ENCODE measurements at places on chromosomes 4 and X.

DNA sequence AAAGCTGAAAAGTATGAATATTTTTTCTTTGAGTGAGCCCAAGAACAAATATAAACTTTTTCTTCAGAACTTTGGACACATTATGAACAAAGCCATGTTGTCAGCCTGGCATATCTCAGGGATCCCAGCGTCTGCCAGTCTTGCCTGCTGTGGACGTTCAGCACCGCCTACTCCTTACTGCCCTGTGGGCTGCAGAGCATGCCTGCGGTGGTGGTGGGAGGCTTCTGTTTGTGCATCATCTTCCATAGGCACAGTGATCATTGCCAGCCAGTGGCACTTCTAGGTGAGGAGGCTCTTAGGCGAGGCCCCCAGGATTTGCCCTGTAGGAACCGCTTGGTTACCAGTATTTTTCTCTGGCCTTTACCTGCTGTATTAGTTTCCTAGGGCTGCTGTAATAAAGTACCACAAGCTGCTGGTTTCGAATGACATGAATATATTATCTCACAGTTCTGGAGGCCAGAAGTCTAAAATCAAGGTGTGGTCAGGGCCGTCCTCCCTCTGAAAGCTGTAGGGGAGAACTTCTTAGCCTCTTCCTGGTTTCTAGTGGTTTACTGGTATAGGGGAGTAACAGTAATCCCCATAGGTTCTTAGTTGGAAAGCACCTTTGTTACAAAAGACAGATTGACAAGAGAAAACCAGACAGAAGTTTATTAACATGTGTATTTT lies 15.4 kb downstream of the ANXA3 start:
- no peak for DNase-seq

DNA sequence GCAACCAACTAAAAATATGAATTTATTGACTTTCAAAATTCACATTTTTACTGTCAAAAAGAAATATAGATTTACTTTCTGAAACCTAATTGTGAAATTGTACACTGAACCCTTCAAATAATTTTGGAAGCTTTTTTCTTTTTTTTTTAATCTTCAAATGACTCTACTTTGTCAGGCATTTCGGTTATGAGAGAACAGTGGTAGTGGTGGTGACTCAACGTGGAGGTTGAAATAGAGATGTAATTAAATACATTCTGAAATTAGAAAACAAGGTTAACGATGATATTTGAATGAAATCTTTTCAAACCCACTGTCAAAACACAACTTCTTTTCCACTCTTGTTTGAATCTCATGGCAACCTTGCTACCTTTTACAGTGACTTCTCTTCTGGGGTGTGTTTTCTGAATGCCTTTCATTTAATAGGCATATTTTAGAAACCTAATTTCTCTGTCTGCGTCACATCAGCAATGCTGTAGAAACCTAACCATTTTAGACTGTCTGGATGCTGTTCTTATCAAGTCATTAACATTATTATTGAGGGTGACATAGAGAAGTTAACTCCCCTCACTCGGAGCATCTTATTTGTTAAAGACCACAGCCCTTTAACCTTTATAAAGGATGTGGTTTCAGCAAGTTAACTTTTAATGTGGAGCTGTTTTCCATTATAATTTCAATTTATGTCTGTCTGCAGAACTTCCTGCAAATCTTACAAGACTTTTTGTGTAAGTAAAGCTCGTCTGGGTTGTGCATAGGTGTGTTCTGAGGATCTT lies 136.8 kb downstream of the PCDH7 start:
- no peak for DNase-seq

DNA sequence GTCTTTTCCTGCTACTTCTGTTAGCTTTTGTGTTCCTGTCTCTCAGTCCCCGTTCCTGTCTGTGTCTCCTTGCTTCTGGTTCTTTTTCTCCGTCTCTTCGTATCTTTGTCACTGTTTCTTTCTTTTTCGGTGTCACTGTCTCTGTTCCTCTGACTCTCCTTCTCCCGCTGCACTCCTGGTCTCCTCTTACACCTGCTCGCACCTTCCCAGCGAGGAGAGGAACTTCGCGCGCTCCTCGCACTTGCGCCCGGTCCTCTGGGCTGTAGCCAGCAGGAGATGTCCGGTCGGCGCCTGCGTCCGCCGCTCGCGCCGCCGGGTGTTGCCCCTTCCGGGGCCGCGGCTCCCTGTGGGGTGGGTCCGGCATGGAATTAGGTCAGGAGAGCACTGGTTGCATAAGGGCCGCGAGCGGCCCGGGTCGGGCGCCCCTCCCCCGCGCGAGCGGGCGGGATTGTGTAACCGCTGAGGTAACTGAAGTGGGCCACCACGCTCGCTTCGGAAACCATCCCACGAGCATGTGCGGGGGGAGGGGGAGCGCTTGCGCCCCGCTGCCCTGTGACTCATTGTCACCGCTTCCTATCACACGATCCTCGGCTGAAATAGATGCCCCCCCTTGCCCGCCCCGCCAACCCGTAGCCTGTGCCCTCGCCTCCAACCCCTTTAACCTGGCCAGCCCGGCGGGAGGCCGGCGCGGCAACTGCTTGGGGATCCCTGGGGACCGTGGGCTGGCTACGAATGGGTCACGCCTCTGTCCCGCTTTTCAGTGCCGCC lies 1.6 kb downstream of the LONRF3 start:
- DNase-seq, result peak; percentile 16

GRCh38 chrX:77346859-77347258 lies 100.3 kb upstream of the FGF16 start:
- DNase-seq, result no peak

DNA sequence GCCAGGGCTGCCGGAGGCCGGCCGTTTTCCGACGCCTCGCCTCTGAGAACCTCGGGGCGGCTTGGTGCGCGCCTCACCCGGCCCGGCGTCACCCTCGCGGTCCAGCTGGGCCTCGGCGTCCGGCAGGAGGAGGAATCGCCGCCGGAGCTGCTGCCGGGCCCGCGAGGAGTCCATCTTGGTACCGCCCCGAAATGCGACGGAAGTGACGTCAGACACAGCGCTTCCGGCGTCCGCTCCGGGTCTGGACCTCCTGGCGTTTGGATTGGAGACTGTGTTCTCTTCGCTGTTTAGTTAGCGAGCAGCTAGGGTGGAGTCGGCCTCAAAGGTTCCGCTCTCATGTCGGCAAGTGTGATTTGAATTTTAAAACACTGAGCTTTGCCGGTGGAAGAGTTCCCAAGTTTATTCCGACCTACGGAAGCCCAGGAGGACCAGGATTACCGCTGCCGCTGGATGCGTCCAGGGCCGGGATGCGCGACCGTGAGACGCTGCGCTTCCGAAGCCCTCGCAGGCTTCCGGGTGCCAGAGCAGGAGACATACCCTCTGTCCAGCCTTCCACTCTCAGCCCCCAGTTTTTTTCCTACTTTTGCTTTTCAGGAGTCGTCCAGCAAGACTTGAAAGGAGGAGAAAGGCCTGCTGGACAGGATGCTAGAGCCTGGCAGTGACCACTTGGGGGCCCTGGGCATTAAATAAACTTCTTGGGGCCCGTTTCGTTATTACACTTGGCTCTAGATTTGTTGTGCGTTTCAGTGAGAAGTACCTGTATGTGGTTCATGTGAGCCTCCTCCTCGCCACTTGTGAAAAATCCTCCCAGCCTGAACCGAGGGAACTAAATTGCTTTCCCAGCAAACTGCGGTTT lies at the start of gene TMEM128:
Gene TMEM128 (minus strand): TSS at position 195 of the 856 bp plus-strand sequence. CDS start 21 bp downstream, at position 174.
- peak; percentile 72 for DNase-seq

DNA sequence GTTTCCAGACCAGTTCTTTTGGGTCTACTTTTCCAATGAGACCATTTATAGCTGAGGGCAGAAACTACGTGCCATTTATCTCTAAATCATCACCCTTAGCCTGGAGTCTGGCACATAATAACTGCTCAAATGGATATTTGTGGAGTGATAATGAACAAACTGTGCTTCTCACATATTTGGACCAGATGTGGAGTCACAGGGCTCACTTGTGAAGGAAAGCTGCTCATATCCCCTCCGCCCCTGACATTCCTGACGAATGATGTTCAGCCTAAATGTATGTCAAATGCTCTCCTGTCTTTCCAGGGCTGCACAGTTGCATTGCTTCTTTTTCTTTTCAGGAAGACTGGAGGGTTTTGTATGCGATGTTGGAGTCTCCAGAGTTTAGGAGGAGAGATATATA lies 110.1 kb downstream of the GBA3 start:
- DNase-seq, result no peak

DNA sequence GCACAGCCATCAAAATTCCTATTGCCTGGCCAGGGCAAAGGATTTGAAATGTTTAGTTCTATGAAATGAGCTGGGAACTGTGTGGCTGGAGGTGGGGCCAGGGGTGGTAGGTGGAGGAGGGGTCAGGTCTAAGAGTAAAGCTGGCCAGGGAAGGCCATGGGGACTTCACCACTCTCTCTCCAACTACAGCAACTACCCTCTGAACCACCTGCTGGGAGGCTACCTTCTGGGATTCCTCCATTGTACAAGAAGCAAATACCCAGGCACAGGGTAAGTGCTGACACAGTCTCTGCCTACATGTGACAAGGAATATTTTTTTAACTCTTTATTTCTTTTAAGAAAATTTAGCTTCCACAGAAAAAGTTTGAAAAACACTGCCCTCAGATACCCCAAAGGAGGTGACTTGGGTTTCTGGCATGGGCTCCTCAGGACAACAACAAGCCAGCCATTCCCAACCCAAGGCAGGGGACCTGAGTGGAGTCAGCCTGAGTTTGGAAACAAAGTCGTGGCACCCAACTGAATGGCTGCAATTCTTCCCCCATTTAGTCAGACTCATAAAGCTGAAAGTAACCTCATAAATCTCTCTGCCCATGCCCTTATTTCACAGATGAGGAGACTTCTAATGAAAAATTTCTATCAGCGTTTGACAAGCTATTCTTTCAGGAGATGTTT lies 593.8 kb upstream of the DIPK2B start:
- DNase-seq, result no peak

- DNase-seq, result no peak
Measured at GRCh38 chrX:125289209-125289608, 30.5 kb upstream of the TEX13C start.

GRCh38 chr4:124879195-124879594 lies 166.7 kb upstream of the ANKRD50 start:
- no peak for DNase-seq

DNA sequence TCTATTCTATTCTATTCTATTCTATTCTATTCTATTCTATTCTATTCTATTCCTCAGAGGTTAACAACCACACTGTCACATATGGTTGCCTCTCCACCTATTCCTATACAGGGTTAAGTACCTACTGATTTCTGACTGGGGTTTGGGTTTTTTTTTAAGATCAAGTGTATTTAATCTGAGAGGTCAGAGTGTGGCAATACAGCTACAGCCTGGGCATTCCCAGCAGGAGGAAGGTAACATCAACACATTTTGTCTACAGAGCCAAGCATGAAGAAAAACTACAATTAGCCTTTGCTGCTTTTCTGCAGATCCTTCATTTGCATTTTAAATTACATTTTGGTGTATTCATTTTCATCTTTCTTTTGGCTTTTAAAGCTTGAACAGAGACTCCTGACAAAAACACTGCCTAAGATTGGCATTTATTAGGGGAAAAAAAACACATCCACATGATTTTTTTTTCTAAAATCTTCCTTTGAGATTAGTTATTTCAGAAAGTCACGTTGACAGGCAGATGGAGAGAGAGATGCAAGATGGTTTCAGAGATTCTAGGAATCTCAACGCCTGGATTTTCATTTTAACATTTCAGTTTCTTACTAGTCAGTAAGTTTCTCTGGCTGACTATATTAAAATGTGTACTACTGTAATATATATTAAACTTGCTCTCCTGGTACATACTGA lies 255.9 kb upstream of the TET2 start:
- DNase-seq, result no peak

- DNase-seq, result no peak
Measured at GRCh38 chrX:111624169-111624568, 56.8 kb upstream of the ALG13 start.

DNA sequence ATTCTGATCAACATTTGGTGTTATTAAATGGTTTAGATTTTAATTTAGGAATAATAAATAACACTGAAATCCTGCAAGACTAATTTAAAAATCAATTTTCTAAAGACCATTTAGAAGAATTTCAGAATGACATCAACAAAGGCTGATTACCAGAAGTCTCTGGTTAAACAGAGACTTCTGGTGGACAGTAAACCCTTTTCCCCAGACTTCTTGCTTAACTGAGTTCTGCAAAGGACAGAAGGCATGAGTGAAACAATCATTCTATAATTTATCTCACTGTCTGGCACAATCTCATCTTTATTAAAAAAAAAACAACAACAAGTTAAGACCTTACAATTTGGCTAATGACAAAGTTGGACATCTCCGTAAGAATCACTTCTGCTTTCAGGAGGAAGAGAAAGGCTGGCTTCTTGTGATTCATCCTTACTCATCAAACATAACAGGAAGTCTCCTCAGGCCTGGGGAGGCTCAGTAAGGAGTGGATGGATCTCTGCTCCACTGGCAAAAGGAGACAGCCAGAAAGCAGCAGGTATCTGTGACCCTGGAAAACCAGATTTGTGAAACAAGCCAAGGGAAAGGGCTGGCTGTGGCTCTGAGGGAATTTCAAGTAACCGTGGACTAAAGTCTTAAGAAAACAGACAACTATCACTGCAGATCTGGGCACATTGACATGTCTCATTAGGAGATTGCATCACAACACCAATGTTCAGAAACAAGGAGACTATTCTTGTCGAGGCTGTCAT lies 908 bp upstream of the TLR6 start:
- no peak for DNase-seq

- DNase-seq, result no peak
Measured at GRCh38 chr4:105851196-105851595, 44.1 kb upstream of the NPNT start.

- DNase-seq, result no peak
Measured at GRCh38 chr4:74045772-74046171, 7.3 kb upstream of the CXCL3 start.

GRCh38 chrX:99705701-99706100 lies 704.4 kb downstream of the PCDH19 start:
- no peak for DNase-seq

- DNase-seq, result no peak
Measured at GRCh38 chr4:146349306-146349705, 135.0 kb downstream of the REELD1 start.
